Stimulated activated CD8-positive, alpha-beta memory T cell treated with anti-CD3 and anti-CD28 coated beads, Interleukin-7, amount 100 ng/mL, for 1 hour (primary cell): ENCODE measurements at places on chromosomes 2 and 18.

DNA sequence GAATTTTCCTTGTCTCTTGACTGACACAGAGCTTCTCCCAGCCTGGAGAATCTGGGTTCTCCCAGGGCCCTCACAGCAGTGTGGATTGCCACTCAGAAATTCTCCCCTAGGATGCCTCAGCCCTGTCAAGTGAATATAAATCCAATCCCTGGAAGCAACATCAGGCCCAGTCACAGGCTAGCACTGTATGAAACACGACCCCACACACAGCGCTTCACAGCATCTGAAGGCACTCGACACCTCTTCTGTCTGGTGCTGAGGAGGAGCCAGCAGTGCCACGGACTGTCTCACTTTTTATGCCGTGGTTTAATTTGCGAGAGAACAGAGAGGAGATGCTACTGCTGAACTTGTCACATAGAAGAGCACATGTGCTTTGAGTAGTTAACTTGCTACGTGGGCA is 164.5 kb downstream of the NAPG start:
- DNase-seq = no peak

GRCh38 chr2:217993138-217993537 is 9.7 kb downstream of the TNS1 start:
- DNase-seq = no peak

GRCh38 chr2:102010902-102011301 is 19.1 kb downstream of the IL1R2 start:
- DNase-seq = no peak

GRCh38 chr2:200307724-200308545 is 1.4 kb downstream of the SPATS2L start:
- DNase-seq = no peak

DNA sequence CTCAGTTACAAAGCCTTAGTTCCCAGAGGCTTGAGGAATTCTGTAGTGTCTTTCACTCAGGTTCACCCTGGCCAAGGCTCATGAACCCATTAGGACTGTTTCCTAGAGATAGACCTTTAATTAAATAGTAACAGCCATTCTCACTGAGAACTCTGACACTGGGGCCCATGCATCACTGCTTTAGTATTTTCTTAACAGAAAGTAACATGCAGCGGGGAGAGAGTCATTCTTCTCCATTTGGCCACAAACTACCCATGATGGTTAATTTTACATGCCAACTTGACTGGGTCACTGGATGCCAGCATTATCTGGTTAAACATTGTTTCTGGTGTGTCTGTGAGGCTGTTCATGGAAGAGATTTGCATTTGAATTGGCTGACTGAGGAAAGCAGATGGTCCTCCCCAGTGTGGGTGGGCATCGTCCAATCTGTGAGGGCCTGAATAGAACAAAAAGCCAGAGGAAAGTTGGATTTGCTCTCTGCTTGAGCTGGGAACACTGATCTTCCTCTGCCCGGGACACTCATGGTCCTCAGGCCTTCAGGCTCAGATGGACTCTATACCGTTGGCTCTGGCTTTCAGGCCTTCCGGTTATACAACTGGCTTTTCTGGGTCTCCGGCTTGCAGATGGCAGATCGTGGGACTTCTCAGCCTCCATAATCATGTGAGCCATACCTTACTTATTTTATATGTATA is 5.6 kb upstream of the CPLX4 start:
- DNase-seq = no peak

DNA sequence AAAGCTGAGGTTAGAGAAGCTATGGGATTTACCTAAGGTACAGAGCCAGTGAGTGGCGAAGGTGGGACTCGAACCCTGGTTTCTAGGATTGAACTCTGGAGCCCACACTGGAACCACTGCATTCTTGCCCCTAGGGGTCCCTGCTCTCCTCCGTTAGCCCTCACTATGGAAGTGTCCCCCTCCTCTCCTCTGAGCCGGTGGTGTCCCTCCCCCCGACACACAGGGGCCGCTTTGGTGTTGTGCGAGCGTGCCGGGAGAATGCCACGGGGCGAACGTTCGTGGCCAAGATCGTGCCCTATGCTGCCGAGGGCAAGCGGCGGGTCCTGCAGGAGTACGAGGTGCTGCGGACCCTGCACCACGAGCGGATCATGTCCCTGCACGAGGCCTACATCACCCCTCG is 8.5 kb upstream of the GMPPA start:
- DNase-seq = no peak
